ENCODE measurements at places on chromosomes 6 and 20.

GRCh38 chr6:88374553-88374952 lies 208.4 kb upstream of the CNR1 start:
- DNase-seq = no peak

DNA sequence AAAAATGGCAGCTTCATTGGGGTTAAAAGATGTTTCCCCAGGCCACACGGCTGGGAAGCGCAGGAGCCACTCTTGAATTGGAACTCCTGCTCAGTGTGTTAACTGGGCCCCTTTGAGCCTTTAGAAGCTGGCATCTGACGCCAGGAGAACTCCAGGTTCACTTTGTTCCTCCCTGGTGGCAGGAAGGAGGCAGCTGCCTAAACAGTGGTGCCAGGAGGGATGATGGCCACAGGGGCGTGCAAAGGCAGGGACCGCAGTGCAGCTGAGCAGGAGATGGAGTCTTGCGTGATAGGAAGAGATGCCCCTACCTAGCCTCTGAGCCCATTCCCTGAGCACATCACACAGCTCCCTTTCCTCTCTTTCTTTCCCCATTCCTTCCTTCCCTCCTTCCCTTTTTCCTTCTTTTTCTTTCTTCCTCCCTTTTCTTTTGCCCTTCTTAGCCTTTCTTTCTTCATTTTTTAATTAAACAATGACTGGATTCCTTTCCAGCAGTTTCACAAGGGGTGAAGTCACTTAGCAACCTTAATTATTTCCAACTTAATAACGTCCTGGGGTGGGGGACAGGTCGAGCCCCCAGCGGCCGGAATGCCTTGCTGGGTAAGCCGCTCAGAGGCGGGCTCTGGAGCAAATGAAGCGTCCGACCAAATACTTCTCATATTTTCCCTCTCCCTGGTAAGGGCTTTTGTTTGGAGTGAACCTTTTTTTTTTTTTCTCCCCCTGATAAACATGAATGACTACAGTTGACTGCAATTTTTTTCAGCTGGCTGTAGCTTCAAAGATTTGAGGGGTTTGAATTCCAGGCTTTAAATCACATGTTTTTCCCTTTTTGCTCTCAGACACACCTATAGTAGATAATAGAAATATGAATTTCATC lies 20.8 kb upstream of the BMP7 start:
- no peak for DNase-seq

DNA sequence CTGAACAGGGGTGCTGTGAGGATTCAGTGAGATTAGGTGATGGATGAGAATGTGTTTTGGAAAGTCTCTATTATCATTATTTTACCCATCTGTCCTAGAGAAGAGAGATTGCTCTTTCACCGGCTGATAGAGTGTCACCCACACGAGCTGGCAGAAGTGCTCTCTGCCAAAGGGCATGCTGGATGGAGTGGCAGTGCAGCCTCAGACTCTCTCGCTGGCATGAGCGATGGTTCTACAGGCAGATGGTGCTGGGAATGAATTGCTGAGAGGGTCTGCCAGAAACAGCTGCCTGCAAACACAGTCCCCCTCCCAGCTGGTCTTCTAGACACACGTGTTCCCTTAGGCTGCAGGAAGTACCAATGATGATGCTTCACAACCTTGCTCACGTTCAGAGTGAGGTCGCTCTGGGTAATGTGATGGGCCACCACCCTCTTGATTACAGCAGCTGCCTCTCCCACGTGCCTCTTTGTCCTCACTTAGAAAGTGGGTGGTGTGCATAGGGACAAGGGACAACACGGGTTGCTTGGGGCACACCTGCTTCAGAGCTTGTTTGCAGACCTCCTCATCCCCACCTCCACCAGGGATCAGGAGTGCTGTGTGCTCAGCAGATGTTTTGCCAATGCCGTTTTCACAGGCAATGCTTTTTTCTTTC lies 84.7 kb downstream of the FOXA2 start:
- DNase-seq = no peak

GRCh38 chr20:63102721-63103375 lies 96.1 kb upstream of the BHLHE23 start:
- DNase-seq = peak; percentile 54

- DNase-seq = no peak
Observed at GRCh38 chr6:79261666-79262065, 27.2 kb upstream of the HMGN3 start.

GRCh38 chr6:150687508-150687907 lies 87.8 kb downstream of the PLEKHG1 start:
- no peak for DNase-seq

DNA sequence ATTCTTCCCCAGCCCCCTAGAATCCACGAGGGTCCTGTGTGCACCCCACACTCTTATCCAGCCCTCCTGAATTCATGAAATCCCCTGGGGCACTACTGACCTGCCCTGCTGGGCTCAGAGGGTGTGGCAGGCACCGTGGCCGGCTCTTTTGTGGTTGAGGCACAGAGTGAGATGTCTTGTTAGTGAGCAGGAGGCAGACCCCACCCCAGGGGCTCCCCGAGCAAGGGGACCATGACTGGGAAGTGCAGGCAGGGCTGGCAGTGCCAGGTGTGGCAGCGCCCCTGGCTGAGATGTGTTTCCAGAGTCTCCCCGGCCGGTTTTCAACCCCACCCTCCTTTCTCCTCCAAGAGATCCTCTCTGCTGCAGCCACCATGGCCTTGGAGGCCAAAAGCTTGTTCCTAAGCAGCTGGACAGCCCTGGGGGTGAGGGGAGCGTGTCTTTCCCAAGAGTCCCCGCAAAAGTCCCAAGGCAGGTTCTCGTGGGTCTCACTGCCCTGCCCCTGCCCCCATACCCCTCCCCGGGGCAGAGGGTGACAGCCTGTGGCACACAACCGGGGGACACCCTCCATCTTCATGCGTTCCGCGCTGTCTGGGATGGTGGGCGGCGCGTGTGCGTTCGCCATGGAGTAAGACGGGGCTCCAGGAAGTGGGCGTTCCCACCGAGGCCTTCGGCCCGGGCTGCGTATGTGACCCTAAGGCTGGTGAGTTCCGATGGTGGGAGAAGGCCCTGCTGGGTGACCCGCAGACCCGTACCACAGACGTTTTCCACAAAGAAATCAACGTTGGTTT lies 208.9 kb downstream of the TAF4 start:
- no peak for DNase-seq
